ENCODE measurements at places on chromosomes 4 and X.

GRCh38 chr4:107733431-107733925 is 13.4 kb upstream of the PAPSS1 start:
- DNase-seq, result no peak

- no peak for DNase-seq
Observed at GRCh38 chr4:97072666-97073065, 1070.6 kb downstream of the STPG2 start.

- no peak for DNase-seq
Observed at GRCh38 chr4:163493643-163494359, 689 bp upstream of the TMA16 start.

DNA sequence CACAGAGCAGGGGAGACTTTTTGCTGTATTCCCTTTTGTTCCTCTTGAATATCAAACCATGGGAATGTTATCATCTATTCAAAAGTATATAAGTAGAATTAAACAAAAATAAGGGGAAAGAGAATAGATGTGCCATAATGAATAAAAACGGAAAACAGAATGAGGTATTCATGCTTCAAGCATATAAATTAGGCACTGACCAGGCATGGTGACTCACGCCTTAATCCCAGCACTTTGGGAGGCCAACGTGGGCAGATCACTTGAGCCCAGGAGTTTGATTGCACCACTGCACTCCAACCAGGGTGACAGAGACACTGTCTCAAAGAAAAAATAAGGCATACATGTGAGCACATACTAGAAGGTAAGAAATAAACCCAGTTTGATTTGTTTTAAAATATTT is 16.3 kb upstream of the NEUROG2 start:
- DNase-seq, result no peak

- DNase-seq, result no peak
Observed at GRCh38 chr4:79597266-79597665, 189.2 kb upstream of the GK2 start.

Measured in NCI-H524 (cell line).